Gastroesophageal sphincter (tissue), 4 donors: ENCODE measurements at places on chromosomes 5 and 9. TPM values are rescaled to one million over a fixed set of nuclear protein-coding genes. Genes with fewer than 3 reads are reported as not detected.

GRCh38 chr5:132389585-132390286 lies 20.2 kb downstream of the SLC22A5 start:
- ATAC-seq, result peak; percentile 62

DYNC2I2 gene
- total RNA-seq, result 37.8 TPM

DNA sequence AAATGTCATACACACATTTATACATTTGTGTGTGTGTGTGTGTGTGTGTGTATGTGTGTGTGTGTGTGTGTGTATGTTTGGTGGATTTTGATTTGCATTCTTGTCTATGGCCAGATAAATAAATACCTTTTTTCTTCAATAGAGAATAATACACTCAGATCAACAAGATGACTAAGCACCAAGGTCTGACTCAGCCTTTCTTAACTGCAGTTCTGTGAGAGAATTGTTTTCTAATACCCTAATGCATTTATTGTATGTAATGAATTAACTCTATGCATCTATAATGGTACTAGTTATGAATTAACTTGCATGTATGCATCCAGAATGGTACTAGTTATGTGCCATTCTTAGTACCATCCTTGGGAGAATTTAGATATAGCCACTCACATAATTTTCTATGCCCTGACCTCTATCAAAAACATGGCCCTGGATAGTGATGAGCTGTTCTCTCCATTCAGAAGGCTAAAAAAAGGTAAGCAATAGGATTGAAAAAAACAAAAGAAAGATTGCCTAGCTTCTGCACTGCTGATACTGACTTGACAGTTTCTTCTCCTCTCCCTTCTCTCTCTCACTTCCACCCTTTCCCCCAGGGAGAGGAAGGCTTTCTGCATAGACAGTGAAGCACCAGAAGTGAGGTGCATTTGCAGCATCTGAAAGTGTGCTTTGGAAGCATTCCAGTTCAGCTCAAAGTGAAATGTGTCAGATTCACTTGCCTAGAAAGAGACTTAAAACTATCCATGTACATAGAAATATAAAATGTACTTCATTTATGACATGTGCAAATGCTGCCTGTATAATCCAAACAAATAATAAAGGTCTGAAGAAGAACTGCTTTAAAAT lies 55.1 kb upstream of the CCDC112 start:
- ATAC-seq, result no peak

GRCh38 chr9:134720796-134721195 lies 79.2 kb downstream of the COL5A1 start:
- no peak for ATAC-seq

GRCh38 chr9:15711531-15711930 lies 158.7 kb downstream of the CCDC171 start:
- no peak for ATAC-seq

- ATAC-seq, result no peak
These were observed 69.3 kb downstream of the RGS3 start for GRCh38 chr9:113532809-113533190.

DNA sequence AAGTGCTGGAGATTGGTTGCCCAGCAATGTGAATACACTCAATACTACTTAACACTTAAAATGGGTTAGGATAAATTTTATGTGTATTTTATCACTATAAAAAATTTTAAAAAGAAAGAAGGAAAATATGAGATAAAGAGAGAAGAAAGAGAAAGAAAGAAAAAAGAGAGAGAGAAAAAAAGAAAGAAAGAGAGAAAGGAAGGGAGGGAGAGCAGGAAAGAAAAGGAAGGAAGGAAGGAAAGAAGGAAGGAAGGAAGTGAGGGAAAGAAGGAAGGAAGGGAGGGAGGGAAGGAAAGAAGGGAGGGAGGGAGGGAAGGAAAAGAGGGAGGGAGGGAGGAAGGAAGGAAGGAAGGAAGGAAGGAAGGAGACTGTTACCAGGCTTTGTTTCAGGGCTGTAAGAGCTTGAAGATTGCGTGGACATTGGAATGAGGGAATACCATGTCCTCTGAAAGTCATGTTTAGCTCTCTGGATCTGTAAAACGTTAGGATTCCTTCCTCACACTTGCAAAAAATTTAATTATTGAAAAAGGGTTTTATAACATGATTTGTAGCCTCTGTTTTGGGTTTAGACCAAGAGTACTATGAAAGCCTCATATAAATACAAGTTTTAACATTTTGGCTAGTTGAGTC lies 152.3 kb upstream of the DAP start:
- no peak for ATAC-seq

PCDHA5 gene
- not detected for total RNA-seq

MPDZ gene
- 75.2 TPM for total RNA-seq

DNA sequence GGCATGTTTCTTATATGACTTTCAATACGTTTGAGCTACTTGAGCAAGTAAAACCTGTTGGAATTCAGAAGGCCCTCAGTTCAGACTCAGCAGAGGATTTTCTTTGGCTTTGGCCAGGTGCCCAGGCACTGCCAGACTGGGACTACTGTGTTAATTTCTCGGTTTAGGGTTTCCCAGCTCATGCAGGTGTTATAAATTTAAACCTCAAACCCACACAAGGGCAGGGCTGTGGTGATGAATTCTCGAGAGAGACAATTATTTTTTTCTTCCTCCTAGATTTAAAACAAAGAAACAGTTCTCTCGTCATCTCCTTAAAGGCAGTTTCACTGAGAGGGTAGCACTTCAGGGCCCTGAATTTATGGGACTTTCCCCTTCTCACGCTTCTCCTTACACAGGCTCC lies 406.0 kb upstream of the PIK3R1 start:
- no peak for ATAC-seq
